Epithelial cell of proximal tubule (primary cell): ENCODE measurements at places on chromosomes 7 and 10. TPM values are rescaled to one million over a fixed set of nuclear protein-coding genes. Genes with fewer than 3 reads are reported as not detected.

Gene TAS2R39
- not detected in 2 replicates for total RNA-seq

Gene PRR15
- total RNA-seq = 8.1 and 14.0 TPM in 2 replicates

Gene ELFN1
- 0.14 and 0.23 TPM in 2 replicates for total RNA-seq

Gene OPN4
- total RNA-seq = not detected in 2 replicates

Gene TMEM225B
- 0.17 and 0.43 TPM in 2 replicates for total RNA-seq
